Stimulated activated CD4-positive, alpha-beta T cell treated with anti-CD3 and anti-CD28 coated beads, Interleukin-15, amount 100 ng/mL, for 1 hour (primary cell): ENCODE measurements at places on chromosomes 1 and 21.

- no peak for DNase-seq
Observed at GRCh38 chr1:232995189-232995588, 44.8 kb downstream of the NTPCR start.

GRCh38 chr1:205365945-205366463 lies 9.3 kb upstream of the KLHDC8A start:
- no peak for DNase-seq

DNA sequence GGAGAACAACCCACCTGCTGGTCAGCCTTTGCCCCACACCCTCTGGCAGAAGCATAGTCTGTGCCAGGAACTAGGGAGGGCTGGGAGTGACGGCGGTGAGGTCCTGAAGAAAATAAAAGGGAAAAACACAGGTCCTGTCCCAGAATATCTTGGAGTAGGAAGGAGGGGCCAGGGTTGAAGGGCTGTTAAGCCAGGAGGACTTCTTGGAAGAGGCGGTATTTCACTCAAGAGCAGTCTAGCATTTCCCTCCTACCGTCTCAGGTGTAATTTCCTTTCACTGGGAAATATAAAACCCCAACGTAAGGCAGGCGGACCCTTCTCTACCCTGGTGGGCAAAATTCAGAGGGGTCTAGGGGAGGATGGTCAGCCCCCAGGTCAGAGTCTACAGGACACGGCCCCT lies 72.7 kb upstream of the TTC34 start:
- DNase-seq: no peak

- DNase-seq: no peak
Observed at GRCh38 chr1:219801156-219801820, 127.1 kb downstream of the SLC30A10 start.

- no peak for DNase-seq
Observed at GRCh38 chr1:212507369-212507768, 74.6 kb downstream of the NENF start.

DNA sequence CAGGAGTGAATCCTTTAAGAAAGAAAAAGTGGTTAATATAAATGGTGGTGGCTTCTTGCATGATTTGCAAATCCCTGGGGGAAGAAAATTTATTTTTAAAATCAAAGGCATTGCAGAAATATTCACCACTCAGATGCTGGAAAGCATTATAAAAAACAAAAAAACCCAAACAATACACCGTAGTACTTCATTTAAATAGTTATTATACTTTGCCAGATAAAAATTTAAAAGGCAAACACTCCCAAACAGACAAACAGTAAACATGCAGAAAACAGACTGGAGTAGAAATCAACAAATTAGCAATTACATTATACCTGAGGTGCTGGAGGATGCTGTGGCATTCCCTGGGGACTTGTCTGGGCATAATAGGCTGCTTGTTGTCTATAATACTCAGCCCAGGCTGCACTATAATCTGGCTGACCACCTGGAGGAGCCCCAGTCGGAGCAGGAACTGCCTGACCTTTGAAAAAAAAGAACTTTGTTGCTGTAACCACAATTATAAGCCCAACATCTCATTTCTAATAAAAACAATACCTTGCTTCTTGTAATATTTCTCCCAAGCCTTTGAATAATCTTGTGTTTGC lies 29.9 kb downstream of the FUBP1 start:
- no peak for DNase-seq

GRCh38 chr1:211732293-211732980 lies 57.0 kb upstream of the NEK2 start:
- DNase-seq: no peak

DNA sequence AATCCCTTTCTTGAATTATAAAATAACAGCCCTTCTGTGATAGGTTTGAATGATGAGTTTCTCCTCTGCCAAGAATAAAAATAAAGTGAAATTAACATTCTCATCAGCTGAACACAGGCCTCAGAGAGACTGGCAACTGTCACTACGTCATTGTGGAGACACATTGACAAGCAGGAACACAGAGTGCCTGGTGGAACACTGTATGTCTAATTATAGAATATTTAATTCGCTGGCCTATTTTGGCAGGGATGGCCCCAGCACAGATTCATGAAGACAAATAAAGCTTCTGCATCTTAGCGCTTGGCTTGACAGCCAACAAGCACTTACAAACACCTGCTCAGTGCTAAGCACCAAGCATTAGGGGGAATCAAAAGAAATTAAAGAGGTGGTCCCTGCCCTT lies 52.0 kb upstream of the SMYD2 start:
- DNase-seq: no peak

DNA sequence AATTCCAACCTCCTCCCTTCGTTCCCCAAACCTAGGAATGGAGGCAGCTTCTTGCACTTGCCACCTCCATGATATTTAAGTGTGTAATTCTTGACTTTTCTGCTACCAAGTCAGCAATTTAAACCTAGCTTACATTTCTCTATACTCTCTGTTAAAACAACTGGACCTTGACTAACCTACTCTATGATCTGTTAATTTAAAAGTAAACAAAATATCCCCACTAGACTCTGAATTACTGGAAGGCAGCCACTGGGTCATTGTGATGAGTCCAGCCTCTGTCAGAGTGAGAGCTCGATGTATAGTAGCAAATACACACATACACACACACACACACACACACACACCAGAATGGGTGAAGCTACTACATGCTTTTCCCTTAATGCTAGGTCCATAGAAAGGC lies 40.0 kb upstream of the DHCR24 start:
- no peak for DNase-seq

DNA sequence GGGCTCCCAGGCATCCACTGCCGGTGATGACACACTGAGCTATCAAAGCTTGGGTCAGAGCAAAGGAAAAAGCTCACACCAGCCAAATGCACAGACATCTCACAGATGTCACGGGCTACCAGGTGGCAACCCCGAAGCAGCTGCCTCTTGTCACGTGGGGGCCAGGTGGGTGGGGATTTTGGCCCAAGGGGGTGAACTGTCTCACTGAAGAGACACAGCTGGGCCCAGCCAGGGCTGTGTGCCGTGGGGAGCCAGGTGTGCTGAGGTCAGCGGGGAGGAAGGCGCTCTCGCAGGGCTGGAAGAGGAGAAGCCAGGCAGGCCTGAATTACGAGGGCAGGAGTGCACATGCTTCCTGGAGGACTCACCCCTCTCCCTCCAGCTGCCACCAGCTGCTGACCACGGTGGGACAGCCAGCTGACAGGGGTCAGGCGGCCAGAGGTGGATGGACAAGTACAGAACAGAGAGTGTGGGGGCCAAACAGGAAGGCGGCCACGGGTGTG lies 32.4 kb downstream of the KCNN3 start:
- DNase-seq: no peak

DNA sequence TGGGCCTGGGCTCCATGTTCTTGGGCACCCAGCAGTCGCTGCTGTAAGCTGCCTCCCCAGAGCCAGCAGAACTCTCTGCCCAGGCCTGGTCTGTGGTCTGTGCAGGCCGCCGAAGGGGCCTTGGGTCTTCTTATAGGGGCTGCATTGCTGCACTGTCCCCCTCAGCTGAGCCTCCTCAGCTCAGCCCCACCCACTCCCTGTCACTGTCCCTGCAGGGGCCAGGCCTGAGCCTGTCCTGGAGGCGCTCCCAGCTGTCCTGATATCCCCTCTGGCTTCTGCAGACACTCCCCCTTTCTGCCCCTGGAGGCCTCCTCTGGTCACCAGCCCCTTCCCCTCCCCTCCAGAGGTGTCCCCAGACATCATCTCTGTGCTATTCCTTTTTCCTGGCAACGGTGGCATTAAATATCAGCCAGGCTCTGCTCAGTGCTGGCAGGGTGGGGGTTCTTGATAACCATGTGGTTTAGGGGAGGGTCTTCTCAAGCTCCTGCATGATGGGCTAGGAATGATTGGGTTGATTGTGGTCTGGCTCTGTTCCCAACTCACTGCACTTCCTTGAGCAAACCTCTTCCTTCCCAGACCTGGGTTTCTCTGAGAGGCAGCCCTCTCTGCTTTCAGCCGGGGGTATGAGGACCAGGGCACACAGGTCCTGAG lies 3.7 kb upstream of the FOXO6 start:
- no peak for DNase-seq

GRCh38 chr1:147611586-147611985 lies 58.7 kb downstream of the ACP6 start:
- no peak for DNase-seq

GRCh38 chr1:234310460-234310817 lies 62.8 kb upstream of the COA6 start:
- DNase-seq: no peak

DNA sequence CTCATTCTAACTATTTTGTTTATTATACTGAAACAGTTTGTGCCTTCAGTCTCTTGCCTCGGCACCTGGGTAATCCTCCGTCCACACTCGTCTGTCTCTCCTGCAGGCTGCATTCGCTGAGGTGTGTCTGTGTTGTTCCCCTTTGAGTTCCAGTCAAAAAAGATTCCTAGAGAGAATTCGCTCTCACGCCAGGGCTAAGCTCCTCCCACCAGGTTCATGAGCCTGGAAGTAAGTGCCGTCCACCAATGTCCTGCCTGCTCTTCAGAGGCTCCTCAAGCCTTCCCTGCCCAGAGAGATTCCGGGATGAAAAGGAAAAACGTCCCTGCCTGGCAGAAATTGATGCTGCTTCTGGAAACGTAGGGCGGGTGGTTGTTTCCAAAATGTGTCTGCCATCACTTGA lies 12.9 kb downstream of the KIAA2013 start:
- DNase-seq: no peak

DNA sequence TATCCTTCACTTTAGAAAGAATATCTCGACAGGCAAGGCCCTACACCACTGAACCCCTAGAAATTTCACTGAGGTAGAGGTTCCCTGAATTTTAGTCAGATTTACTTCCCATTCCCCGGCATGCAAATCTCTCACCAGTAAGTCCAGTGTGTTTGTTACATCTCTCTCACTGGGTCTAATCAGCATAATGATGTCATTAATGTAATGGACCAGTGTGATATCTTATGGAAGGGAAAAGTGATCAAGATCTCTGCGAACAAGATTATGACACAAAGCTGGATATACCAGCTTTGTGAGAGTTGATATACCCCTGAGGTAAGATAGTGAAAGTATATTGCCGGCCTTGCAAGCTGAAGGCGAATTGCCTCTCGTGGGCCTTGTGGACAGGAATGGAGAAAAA lies 7.9 kb downstream of the RNU11 start:
- no peak for DNase-seq

GRCh38 chr1:246367041-246367440 lies 140.0 kb downstream of the SMYD3 start:
- no peak for DNase-seq

DNA sequence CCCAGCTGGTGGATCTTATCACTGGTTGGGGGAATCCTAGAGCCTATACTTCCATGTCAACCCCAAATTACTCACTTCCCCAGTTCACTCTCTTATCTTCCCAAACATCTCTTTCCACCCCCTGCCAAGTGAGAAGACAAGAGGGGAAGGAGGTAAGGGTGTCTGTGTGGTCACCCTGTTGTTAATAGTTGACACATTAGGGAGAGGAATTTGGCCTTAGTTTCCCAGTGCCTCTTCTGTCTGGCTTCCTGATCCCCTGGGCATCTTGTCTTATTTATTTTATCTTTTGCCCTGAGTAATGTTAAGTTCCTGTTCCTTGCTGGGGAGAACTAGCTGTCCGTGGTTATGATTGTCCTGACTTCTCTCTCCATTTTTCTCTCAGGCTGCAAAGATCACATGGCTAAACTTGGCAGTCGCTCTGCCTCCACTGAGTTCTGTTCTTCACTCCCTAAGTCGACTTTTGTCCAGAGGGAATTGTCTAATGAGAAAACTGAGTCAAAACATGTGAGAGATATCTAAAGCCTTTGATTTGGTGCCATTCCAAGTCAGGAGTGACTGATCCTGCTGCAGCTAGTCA lies 157.1 kb upstream of the SYT6 start:
- no peak for DNase-seq

DNA sequence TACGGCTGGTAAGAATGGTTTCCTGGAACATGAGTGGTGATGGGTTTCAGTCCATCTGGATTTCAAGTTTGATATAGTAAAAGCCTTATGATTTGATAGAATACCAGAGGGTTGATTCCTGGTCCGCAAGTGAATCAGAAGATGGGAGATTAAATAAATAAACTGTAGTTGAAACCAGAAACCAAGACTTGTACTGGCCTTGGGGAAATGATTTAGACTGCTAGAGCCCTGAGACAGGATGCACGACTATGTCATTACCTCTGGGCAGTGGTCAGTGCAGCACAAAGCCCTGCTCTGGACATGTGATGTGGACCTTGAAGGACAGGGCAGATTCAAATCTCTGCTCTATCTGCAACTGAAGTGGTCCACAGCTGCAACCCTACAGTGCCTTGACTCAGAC lies 15.6 kb upstream of the FMOD start:
- no peak for DNase-seq

DNA sequence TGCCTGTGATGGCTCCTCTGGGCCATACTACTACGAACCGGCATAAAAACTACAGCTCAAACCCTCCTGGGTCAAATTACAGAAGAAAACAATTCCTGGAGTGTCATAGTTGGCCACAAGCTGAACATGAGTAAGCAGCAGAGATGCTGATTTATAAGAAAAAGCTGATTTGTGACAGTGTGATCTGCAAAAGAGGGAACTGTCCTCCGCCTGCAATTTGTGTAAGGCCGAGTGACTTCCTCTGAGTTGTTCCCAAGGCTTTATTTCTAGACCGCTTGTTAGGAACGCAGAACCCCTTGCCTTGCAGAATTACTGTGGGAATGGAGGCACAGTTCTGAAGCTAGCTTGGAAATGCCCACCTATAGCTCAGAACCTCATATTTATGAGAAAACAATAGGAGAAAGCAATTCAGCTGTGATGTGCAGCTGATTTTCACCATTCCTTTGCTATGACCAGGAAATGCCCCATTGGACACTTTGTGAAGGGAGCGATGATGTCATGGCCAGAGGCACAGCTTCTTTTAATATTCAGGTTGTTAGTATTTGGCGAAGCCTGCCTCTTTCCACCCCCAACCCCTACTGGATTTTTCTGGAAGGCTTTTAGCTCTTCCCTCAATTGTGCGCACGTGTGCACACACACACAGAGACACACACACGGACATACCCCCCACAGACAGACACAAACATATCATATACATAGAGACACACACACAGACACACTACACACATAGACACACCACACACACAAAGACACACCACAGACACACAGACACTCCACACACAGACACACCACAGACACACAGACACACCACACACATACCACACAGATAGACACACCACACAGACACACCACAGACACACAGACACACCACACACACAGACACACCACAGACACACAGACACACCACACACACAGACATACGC lies 47.6 kb downstream of the IER5 start:
- no peak for DNase-seq

DNA sequence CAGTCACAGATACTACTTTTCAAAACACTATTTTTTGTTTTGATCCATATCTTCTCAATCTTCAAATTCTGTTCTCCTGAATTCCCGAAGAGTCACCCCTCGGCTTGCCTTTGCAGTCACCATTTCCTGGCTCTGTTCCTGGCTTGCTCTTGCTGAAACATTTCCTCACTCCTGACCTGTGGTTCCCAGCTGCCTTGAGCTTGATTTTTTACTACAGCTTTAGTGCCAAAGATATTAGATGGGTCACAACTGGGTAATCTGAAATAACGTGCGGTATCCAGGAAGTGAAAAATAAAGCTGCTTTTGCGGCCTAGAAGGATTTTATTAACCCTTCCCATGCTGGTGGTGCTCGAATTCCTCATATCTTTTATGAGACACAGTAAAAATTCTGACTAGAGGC lies 318.8 kb downstream of the PCP4 start:
- DNase-seq: no peak
